ENCODE measurements at places on chromosomes 3 and 15.
A peak's percentile ranks its signal among the peaks of the same experiment; 100 is the strongest.

- no peak for DNase-seq
Observed at GRCh38 chr3:9040996-9041395, 77.7 kb upstream of the RAD18 start.

DNA sequence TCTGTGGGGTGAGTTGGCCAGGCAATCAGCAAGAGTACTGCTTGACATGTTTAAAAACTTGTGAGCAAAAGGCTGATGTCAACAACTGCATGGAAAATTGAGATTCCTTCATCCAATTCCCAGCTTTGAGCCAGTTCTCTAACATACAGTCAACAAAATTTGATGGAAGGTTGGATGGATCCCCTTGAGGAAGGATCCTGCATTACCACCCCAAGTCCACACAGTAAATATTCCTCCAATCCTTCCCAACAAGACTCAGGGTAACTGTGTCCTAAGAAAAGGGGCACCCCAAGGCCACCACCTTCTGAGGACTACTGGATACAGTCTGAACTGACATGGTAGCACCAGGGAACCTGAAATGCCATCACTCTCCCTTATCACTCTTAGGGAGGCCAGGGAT is 15.1 kb downstream of the GLB1 start:
- DNase-seq = no peak

- DNase-seq = no peak
Observed at GRCh38 chr3:59374818-59375211, 325.0 kb upstream of the CFAP20DC start.

GRCh38 chr3:166783206-166783605 is 596.9 kb downstream of the ZBBX start:
- no peak for DNase-seq

DNA sequence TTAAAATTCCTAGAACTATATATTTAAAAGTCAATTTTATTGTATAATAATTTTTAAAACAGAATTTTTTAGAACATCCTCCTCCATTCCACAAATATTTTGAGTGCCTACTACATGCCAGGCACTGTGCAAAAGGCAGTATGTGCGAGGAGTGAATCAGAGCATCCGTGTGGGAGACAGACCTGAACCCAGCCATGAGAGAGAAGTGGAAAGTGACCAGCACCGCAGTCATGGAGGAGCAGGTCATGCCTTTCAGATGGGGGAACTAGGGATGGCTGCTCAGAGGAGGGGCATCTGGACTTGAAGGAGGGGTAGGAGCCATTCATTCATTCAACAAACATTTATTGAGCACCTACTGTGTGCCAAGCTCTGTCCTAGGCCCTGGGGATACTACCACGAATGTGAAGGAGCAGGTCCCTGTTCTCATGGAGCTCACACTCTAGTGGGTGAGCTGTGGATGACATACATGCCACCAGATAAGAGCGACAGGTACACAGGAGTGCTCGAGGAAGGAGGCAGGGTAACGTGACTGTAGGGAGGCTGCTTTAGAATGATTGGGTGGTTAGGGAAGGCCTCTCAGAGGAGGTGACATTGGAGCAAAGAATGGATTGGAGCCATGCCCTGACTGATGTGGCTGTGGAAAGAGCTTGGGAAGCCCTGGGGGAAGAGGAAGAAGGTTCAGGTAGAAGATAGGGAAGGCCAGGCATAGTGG is 3.1 kb upstream of the CHRNA3 start:
- DNase-seq = no peak

DNA sequence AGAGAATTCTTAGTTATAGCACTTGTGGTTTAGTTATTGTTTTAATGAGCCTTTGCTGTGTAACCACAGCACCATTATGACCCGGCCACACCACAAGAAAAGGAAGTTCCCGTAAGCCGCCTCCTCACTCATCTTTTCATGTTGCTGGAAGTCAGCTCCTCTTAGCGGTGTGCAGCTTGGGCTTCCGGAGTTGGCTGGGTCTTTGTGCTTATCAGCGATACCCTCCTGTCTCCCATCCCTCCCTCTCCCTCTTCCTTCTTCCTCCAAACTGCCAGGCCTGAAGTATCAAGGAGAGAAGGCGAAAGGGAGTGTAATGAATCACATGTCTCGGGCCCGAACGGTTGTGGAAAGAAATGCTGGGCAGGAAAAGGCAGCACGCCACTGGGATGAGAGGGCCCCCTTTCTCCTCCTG is 353.5 kb downstream of the MCTP2 start:
- DNase-seq = no peak

GRCh38 chr3:60992395-60992794 is 258.9 kb downstream of the FHIT start:
- peak; percentile 33 for DNase-seq

- no peak for DNase-seq
Observed at GRCh38 chr15:82810061-82810889, 847 bp downstream of the WHAMM start.
